ENCODE measurements at places on chromosomes 7 and 10. TPM values are rescaled to one million over a fixed set of nuclear protein-coding genes. Genes with fewer than 3 reads are reported as not detected.

GRCh38 chr7:91993976-91994375 is 53.3 kb downstream of the AKAP9 start:
- no peak for DNase-seq

DNA sequence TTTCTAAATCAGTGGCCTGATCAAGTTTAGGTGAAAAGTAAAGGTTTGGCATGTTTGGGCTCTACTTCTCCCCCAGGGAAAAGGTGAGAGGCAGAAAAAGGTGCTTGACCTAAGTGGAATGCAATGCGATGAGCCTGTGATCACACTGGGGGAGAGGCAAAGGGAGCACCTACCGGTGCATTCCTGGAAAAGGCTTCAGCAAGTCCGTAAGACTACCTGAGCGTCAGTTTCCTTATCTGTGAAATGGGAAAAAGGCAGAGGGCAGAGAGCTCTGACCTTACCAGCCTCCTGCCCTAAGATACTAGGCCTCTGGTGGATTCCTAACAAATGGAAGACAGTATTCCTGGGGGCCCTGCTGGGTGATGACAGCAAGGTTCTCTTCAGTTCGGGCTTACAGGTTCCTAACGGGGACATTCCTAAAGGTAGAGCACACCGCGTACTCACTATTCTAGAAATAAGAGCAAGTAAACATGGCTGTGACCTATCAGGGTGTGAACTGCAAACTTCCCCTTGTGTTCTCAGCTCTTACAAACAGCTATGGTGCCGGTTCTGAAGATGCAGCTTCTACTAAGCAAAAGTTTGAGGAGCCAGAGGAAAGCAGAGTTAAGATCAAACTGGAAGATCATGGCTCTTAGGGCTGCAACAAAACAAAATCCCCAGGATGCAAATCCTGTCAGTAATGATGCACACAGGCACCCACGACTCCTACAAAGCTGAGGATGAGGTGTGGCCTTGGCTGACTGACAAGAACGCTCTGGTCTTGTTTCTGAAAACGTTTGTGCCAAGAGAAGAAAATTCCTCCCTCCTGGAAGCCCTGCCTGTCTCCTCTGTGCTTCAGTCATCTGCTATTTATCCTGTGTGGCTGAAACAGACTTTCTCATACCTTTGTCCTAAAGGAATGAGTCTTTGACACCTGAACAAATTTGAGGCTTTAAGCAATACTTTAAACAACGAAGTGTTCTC is 13.3 kb upstream of the ACSL5 start:
- peak; percentile 73 for DNase-seq

The NPTX2 gene
- not detected for total RNA-seq

DNA sequence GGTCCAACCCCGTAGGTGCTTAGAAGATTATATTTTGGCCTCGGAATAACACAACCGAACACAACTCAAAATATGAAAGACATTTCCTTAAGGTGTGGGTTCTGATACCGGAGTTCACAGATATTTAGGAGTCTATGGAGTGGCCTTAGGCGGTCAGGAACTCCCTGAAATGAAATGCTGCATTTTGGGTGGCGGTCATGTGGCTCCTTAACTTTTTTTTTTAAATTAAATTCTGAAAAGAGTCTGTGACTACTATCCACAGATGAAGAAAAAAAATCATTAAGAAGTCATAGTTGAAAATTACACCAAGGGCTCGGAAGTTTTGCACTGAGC is 290.9 kb upstream of the NFE2L3 start:
- no peak for DNase-seq

GRCh38 chr10:22810643-22811465 is 96.5 kb upstream of the PIP4K2A start:
- DNase-seq, result peak; percentile 14

- no peak for DNase-seq
These were observed 152.4 kb upstream of the ADCY1 start for GRCh38 chr7:45421806-45422205.

The LIPN gene
- total RNA-seq, result not detected

The TMEM273 gene
- not detected for total RNA-seq

GRCh38 chr10:32237644-32238345 is 109.2 kb downstream of the EPC1 start:
- peak; percentile 89 for DNase-seq

DNA sequence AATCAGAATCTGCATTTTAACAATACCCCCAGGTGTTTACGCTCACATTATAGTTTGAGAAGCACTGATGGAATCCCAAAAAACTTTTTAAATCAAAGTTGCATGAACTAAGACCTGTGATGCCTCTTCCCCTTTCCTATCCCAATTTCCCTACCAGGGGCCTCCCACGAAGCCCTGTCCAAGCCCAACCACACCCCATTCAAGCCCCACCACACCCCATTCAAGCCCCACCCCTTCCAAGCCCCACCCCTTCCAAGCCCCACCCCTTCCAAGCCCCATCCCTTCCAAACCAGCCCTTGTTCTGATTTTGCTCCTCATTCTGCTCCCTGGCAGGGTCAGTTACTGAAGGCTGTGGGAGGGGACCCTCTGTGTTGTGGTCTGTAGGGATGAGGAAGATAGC is 9.8 kb upstream of the AQP1 start:
- DNase-seq, result no peak

The CCL24 gene
- total RNA-seq, result not detected

- DNase-seq, result no peak
These were observed 129.1 kb upstream of the ANK3 start for GRCh38 chr10:60518745-60519144.

- DNase-seq, result no peak
These were observed 59.4 kb upstream of the FRMD4A start for GRCh38 chr10:14389981-14390590.

The C10orf95 gene
- 1.6 TPM for total RNA-seq

GRCh38 chr10:6079044-6079443 is 9.8 kb upstream of the RBM17 start:
- DNase-seq, result no peak

DNA sequence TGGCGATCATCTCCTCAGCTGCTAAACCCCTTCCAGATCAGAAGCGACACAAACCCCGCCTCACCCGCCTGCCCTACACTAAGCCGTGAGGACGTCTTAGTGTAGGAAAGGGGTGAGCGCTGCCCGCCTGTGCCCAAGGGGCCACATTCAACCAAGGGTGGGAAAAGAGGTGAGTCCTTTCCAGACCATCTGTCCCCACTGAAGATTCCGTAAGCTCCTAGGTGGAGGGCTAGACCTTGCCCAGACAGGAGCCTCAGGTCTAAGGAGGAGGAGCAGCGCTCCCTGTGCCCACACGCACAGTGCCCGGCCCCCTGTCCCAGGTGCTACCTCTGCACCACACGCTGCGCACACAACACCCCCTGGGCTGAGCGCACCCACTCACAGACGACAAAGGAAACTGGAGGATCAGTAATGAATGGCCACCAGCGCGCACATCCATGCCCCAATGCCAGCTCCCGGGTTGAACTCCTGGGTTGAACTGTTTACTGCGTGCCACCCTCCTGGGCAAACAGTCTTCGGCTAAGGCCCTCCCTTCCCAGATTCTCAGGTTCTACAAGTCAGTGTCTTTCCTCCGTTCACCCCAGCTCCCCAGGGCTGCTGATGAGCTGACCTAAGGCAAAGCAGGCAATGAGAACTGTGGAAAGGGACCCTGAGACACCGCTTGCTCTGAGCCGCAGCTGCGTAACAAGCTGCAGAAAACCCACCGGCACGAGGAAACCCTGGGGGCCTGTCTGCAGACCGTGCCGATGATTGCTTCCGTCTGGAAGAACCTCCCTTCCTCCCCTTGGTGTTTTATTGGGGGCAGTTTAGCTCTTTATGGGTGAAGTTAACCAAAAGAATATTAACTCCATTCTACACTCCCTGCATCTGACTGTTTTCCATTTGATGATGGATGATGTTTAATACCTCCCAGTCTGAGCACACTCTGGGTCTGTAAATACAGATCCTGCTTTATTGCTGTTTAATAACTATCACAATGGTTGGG is 185.9 kb downstream of the MAD1L1 start:
- DNase-seq, result no peak

- DNase-seq, result peak; percentile 51
These were observed 173.5 kb upstream of the ADCY1 start for GRCh38 chr7:45400680-45401079.

DNA sequence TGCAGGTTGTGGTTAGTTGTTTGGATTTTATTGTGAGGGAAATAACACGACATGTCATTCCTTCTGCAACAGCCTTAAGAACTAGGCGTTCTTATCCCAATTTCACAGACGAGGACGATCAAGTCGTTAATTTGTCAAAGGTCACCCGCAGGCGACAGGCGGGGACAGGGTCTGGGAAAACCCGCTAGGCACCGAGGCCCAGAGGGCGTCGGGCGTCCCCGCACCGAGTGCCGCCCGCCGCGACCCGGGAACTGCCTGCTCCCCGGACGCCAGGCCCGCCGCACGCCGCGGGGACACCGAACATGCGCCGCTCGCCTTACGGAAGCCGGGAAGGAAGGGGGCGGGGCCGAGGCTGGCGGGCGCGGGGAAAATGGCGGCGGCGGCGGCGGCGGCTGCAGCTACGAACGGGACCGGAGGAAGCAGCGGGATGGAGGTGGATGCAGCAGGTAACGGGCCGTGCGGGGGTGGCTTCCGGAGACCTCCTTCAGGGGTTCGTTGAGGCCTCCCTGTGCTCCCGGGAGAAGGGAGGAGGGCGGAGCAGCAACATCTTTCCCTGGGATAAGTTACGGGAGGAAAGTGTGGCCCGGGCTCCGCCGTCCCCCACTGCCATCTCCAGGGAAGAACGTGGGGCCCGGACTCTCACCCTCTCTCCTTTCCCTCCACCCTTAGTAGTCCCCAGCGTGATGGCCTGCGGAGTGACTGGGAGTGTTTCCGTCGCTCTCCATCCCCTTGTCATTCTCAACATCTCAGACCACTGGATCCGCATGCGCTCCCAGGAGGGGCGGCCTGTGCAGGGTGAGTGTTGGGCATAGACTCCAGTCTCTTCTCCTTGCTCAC is at the start of gene COPS6:
TSS of gene COPS6 (plus strand) at position 349 of the 837 bp plus-strand sequence. CDS start at position 371, 22 bp downstream.
- DNase-seq, result peak; percentile 63

GRCh38 chr10:90788968-90789367 is 68.9 kb downstream of the HTR7 start:
- DNase-seq, result no peak

GRCh38 chr10:103111031-103111917 is 81.8 kb downstream of the NT5C2 start:
- no peak for DNase-seq

GRCh38 chr10:49015700-49016099 is 76.1 kb upstream of the LRRC18 start:
- DNase-seq, result no peak

DNA sequence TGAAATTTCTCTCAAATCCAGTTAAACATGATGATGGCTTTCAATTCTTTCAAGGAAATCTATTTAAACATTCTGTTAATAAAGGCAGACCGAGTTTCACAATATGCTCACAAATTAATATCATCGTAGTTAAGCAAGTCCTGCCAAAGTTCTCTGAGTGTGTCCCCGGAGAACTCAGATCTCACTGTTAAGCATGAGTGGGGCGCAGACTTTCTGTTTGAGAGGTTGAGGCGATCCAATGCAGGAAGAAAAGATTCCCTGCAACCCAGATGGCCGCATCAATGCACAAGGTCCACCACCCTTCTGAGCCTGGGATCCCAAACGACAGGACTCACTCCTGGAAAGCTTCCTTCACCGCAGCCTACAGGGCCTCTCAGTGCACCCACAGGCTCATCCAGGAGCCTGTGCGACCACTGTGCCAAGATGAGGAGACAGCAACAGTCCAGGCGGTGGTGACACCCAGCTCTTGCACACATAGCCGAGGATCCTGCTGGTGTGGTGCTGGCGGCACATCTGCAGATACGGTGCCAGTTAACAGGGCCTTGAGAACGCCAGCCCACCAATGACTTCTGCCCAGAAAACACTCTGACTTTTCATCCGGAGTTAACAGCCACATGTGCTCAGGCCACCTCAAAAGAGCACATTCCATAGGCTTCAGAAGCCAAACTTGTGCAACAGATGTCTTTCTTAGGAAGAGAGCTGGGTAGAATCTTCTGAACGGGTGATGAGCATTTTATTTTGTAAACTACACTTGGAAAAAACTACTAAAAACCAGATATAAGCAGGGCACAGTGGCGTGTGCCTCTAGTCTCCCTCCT is 102.1 kb downstream of the ZRANB1 start:
- DNase-seq, result no peak

The NPY4R gene
- total RNA-seq, result not detected

GRCh38 chr10:67663449-67664087 is 32.4 kb downstream of the CTNNA3 start:
- DNase-seq, result no peak

DNA sequence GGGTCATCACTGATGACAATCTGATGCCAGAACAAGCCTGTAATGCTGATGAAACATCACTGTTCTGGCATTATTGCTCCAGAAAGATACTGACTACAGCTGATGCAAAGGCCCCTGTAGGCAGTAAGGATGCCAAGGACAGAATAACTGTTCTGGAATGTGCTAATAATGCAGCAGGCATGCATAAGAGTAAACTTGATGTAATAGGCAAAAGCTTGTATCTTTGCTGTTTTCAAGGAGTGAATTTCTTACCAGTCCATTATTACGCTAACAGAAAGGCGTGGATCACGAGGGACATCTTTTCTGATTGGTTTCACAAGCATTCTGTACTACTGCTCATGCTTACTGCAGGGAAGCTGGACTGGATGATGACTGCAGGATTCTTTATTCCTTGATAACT is 18.7 kb downstream of the LCOR start:
- peak; percentile 47 for DNase-seq

GRCh38 chr7:98167653-98168052 is 43.6 kb upstream of the BHLHA15 start:
- no peak for DNase-seq

The PRPF18 gene
- 10.2 TPM for total RNA-seq

The GIMAP6 gene
- 1.2 TPM for total RNA-seq

DNA sequence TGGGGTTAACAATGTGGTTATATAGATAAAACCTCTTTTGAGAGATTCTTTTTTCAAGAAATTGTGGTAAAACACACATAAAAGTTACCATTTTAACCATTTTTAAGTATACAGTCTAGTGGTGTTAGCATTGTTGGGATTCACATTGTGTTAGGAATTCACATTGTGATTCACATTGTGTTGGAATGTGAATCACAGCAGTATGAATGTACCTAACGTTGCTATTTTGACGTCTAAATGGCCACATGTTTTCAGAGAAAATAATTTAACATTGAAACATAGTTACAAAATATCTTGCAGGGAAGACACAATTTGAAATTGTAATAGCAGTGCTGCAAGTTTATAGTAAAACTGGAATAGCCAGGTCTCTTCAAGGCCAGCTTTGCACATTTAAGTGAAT is 129.0 kb downstream of the BICC1 start:
- DNase-seq, result peak; percentile 49

- no peak for DNase-seq
These were observed 549.0 kb downstream of the TCERG1L start for GRCh38 chr10:130762491-130762890.

The PRSS37 gene
- total RNA-seq, result not detected

The DPY19L1 gene
- 10.7 TPM for total RNA-seq

DNA sequence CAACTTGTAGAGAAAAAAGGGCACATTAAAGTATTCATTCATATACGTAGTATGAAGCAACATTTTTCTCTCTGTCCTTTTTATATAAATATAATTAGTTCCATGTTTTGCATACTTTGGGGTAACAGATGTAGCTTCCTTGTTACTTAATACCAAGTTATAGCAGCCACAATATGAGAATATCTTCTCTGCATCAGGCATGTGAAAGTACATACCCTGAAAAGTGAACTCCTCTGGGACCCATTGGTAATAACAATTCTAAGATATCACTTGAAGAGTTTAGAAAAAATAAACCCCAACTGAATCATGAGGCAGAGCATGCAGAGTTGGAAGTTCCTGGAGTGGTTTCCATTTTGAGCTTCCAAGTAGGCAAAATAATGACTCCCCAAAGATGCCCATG is 2.4 kb upstream of the CRPPA start:
- no peak for DNase-seq

- no peak for DNase-seq
These were observed 28.6 kb upstream of the ADGRA1 start for GRCh38 chr10:133059093-133059470.

Data from PC-3 (cell line).